ENCODE measurements at places on chromosomes 7 and 10.

DNA sequence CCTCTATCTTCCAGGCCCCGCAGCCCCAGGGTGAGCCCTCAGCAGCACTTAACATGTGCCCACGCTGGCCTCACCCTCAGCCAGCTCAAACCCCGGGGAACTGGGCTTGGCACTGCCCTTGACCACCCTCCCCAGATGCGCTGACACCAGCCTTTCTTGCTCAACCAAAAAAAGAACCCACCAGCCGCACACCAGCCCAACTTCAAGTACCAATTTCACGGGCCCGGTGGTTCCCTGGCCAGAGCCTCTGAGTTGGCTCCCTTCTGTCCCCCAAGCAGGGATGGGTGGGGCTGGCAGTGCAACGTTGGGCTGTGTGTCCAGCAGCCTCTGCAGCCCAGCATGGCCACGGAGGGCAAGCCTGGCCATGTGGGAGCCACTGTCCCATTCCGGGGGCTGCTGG, 96.3 kb downstream of the COL13A1 start:
- DNase-seq, result no peak

DNA sequence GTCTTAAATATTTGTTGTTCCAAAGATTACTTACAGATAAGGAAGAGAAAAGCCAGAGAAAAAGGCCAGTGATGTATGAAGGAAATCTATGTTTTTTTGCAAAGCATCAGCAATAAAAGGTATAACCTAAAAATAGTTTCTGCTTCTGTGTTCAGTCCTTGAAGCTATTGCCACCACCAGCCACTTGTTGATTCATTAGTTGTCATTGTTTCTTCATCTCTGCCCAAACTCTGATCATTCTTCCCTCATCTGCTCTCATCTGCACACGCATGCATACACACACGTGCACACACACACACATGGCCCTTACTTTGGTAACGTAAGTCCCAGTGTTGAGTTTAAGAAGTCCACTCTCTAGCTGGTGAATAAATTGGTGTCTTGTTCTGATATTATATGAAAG, 540.7 kb downstream of the GATA3 start:
- no peak for DNase-seq

DNA sequence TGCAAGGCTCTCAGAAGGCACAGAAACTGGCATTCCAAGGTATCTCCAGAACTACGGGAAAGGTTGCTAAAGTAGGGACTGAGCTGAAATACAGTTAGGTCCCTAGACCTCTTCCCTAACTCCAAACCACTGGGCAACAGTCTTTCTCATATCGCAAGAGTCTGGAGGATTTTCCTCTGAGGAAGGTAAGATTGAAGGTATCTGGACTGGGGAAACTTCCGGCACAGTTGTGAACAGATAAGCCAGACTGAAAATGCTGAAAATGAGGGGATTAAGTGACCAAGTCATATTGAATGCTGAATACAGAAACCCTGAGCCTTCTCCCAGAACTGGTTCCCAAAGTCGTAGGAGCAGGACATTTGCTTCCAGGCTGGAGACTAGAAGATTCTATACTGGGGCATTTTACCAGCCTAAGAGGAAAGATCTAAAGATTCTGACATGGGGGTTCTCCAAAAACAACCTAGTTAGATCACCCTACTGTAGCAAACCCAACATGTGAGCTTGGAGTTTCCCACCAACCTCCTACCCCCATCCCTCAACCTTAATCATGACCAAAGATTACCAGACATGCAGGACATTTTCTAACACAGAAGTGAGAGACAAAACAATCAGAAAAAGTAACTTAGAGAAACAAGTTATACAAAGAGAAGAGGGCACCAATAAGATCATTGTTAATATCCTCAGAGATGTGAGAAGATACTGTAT, 2.8 kb upstream of the PRRT4 start:
- no peak for DNase-seq

DNA sequence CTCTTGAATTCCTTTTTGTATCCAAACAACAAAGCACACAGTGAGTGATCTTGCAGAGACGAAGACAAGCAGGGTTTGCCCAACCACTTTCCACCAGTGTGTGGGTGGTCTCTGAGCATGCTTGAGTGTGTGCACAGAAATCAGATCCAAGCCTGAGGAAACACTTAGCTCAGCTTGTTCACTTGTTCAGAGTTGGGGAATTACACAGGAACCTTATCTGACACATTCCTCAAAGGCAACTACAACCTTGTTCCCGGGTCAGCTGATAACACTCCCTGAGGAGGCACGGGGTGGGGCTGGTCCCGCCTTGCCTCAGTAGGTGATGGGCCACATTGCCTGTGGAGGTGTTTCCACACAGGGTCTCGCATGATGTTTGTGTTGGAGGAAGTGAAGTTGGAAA, 216.9 kb downstream of the DYNC1I1 start:
- no peak for DNase-seq

DNA sequence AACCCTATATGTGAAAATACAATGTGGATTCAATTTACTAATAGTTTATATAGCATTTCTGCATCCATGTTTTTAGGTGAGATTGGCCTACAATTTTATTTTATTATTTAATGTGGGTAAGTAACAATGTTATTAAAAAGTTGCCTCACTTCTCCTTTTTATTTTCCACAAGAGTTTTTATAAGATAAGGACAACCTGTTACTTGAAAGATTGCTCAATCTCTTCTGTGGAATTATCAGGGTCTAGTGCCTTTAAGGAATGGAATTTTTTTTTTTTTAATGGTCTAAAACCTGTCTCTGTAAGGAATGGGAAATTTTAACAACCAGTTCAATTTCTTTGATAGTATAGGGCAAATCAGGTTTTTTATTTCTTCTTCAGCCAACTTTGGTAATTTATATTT, 53.9 kb upstream of the RAB18 start:
- no peak for DNase-seq

DNA sequence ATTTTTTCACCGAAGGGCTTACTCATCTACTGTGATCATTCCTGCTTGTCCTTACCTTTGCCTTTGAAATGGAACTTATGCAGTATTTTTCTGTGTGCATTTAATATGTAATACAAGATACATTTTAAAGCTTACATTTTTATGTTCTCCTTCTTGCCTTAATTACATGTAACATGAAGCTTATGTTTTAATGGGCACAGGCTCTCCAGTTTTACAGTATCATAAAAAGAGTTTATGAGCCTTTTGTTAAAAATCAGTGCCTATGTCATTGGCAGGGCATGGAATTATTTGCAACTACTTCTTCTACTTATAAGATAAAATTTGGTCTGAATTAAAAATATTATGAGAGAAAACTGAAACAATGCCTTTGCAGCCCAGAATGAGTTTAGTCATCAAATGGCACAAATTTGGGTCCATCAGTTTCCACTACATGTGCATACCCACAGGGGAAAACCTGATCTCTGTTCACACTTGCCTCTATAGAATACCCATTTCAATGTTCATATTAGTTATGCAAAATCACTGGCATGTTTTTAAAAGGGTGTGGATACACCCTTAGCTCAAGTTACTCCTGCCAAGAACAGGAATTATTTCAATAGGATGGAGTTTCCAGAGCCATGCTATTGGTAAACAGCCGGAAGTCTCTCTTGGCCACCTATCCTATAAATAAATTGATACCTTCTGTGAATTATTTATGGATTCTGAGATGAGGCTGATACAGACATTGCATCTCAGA, 27.9 kb upstream of the WNT16 start:
- no peak for DNase-seq

DNA sequence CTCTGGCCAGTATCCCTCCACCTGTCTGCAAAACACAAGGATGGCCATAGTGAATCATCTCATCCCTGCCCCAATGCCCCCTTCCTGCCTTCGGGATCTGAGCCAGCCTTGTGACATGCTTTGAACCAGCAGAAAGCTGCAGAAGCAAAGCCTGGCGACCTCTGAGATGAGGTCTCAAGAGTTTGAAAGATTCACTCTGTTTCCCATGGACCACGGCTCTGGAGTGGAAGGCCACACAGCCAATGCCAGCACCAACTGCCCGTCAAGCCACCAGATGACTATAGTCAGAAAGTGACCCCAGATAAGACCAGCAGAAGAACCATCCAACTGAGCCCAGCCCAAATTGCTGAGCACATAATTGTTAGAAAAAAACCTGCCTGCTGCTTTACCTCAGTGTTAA, 193.9 kb upstream of the PPP2R2D start:
- DNase-seq, result no peak

- DNase-seq, result no peak
These were observed 44.6 kb downstream of the VWA2 start for GRCh38 chr10:114283535-114284234.

DNA sequence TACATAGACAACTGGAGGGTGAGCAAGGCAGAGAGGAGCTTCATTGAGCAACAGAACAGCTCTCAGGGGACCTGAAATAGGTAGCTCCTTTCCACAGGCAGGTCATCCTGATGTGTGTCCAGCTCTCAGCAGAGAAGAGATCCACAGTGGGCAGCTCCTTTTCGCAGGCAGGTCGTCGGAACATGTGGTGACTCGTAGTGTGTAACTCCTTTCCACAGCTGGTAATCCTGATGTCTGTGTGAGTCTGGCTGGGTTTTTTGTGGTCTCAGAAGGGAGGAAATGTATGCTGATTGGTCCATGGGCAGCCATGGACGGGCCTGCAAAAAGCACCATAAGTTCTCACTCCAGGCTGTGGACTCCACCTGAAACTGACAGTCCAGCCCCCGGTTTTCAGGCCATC, 24.4 kb upstream of the TES start:
- DNase-seq, result no peak

- DNase-seq, result no peak
These were observed 30.0 kb downstream of the NUDT1 start for GRCh38 chr7:2272031-2272430.

DNA sequence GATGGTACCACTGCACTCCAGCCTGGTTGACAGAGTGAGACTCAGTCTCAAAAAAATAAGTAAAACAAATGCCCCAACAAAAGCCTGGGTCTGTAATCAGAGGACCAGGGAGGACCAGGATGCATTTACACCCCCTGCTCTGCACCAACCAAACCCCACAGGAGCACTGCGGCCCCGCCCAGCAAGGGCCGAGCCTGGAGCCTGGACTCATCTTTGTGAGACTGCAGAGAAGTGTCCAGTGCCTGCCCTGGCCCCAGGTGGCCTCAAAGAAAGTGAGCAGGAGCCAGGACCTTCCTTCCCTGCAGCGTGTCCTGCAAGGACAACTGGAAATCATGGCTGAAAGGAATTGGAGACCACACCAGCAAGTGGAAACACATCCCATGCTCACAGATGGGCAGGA, 31.6 kb downstream of the KNDC1 start:
- no peak for DNase-seq

- DNase-seq, result no peak
These were observed 10.7 kb downstream of the BUD31 start for GRCh38 chr7:99419323-99420021.

DNA sequence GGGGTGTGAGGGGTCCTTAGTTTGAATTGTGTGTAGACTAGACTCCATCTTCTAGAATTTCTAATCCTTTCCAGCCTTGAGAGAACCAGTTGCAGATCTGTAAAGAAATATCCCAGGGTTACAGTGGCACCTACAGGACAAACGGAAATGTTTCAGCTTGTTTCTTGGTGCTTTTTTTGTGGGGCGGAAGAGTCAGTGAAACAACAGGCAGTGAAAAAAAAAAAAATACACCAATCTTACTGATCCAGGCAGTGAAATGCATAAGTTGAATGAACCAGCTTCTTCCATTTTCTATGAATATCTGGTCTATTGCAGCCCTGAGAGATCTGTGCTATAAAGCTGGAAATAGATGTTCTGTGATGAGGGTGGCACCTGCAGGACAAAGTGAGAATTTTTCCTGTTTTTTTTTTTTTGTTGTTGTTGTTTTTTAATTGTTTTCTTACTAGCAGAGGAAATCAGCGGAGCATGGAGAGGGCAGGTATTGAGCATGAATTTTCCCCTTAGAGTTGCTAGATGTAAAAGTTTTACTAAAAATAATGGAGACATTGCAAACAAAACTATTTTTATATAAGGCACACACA, 81.9 kb upstream of the DYNC1I1 start:
- peak; percentile 3 for DNase-seq

DNA sequence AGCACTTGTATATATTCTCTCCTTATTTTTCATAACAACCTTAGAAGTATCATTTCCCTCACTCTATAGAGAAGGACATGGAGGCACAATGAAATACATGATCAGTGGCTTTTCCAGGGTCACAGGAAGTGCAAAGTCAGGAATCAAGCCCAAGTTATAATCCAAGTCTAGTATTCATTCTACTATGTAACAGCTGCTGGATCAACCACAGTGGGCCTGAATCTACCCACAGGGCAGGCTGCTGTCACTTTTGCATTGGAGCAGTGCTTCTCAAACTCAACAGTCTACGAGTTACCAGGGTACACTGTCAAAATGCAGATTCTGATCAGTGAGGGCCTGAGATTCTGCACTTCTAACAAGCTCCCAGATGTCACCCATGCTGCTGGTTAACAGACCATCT, 18.3 kb downstream of the ZDHHC16 start:
- no peak for DNase-seq

DNA sequence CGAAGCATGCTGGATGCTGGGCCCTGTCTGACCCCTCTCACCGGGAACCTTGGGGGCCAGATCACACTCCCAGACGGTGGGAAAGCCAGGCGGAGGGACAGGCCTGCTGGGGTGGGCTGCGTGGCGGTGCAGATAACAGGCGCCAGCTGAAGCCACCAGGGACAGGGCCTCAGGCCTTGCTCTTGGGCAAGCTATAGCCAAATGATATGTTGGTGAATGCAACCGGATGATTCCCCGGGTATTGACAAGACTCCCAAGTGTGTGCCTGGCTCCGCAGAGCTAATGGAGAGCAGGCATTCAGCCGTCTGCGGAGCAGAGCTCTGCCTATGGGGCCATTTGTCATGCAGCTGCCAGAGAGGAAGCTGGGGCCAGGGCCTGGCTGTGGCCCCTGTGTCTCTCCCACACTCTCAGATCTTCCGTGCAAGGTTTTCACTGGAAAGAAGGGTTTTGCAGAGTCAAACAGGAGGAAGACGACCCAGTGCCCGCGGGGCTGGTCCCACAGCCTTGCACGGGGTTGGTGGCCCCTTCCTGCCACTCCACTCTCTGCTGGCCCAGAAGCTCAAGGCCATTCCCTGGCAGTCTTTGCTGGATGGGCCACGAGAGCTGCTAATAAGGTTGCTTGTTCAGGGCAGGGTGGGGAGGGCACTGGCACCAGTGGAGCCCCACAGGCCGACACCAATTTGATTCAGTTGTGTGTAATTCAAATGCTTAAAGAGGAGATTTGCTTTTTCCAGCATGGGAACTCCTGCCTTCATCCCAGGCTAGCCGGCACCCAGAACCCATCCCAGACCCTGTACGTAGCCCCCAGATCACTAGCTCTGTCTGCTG, 91.8 kb downstream of the PRKAG2 start:
- DNase-seq, result no peak
